ENCODE measurements at places on chromosomes 3 and 15. TPM values are rescaled to one million over a fixed set of nuclear protein-coding genes. Genes with fewer than 3 reads are reported as not detected.

DNA sequence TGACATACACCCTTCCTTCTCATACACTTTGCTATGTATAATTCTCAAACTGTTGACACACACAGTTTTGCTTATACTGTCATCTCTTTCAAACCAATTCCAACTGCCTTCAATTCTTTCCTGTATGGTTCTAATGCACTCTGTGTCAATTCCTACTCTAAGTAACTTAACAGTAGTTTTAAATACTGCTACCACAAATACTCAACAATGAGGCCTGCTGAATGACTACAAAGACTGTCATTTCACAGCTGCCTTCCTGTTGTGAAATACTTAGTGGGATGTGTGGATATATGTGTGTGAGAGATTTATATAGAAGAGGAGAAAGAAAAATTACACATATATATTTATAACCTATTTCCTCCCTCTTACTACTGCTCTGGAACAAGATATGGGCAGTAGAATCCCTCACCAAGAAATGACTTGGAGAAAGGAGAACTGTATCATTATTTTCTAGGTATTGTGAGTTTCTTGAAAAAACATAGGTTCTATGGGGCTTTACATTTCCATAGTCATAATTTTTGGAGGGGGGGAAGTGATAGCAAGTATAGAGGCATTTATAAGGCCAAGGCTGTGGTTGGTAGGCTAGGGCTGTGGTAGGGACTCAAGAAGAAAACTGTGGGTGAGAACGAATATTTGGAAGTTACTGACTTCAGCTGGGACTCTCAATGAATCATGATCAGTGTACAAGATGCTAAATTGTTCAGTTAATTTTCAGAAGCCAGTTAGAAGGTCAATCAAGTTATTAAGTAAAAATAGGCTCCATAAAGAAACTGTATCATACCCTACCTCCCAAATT is 88.7 kb downstream of the ANKRD28 start:
- no peak for DNase-seq

- no peak for DNase-seq
Measured at GRCh38 chr3:76063019-76063418, 277.7 kb upstream of the ZNF717 start.

DNA sequence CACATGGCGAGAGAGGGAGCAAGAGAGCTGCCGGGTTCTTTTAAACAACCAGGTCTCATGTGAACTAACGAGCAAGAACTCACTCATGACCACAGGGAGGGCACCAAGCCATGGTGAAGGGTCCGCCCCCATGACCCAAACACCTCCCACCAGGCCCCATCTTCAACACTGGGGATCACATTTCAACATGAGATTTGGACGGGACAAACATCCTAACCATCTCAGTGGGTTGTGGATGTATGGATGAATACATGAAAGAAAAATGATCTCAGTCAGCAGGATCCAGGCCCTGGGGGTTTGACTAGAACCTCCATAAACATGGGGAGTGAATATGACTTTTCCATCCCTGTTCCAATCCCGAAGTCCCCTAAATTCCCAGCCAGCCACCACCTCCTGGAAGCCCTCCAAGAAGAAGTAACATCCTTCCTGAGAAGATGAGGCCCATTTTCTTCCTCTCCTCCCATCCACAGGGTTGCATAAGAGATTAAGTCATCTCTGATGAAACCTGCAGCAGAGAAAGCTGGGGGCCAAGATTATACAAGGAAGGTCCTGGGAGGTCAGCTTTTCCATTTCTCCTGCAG is 9.5 kb downstream of the CAV3 start:
- no peak for DNase-seq

DNA sequence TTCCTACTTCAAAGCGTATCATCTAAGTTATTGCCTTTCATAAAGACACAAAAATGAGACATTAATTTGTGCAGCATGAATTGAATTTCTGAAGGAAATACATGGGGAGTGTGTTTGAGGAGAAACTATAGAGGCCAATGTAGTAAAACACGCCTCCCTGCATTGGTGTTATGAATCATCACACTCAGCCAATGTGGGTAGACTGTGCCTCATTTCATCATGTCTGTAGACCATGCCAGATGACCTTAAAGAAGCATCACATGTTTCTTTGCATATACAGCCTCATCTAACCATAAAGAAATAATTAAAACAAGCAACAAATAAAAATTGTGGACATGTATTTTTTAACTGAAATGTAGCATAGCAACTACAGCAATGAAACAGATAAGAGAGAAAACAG is 486.0 kb upstream of the ADAMTS9 start:
- no peak for DNase-seq

DNA sequence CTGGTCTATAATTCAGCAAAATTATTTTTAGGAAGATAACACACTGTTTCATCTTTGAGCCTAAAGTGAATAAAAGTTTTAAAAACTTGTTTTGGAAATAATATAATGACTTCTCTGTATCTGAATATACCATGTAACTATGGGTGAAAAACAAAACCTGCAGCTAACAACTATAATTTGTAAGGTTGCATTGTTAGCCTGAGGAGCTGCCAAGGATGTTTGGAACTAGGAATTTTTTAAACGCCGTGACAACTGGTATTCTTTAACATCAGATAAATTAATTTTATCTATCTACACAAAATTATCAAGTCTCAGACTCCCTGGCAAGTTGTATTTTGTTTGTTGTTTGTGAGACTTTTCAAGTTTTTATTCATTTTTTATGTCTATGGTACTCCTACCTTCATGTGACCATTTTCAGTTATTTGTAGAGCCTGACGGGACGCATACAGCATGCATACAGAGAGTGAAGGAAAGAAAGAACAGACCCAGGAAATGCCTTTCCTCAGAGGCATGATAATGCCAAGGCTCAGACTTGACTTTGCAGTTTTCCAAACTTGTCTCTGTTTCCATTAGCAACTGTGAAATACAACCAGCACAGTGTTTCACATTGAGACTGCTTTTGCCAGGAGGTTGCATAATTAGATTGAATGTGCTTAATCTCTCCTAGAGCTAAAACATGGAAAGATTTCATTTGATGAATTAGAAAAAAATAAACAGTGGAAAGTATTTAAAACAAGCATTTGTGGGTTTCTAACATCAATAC is 60.8 kb upstream of the ARHGEF26 start:
- no peak for DNase-seq

DNA sequence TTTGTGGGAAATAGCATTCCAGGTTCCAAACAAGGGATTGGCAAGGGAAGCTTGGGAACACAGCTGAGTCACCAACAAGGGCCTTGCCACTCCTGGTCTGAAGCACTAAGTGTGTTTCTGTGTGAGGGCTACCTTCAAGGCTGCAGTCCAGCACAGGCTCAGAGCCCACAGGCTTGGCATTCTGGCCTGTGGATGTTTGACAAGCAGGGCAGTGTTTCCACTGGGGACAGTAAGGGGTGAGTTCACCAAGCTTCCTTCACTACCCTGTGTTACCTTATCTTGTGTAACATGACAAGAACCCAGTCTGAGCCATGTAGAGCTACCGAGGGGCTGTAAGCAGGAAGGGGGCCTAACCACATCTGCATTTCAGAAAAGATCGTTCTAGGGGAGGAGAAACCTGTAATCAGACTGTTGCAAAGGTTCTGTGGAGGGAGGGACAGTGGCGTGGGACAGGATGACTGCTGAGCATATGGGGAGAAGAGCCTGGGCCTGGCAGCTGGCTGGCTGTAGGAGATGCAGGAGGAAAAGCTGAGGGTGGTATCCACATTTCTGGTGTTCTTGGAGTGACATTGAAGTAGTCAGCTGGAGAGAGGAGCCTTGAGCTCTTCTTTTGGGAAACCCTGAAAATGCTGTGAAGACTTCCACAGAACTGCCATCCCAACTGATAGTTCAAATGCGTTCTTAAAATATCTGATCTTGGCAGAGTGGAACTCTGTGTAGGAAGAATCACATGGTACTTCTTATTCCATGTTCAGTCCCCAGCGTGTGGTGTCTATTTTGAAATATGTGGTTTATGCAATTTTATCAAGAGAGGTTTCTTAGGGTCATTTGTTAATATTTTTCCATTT is 61.3 kb downstream of the CTDSPL start:
- DNase-seq = no peak

The ADAMTS9 gene
- 4.4 TPM for total RNA-seq

Measured in colonic mucosa (tissue), 4 donors.